ENCODE measurements at places on chromosomes 2 and 18.

DNA sequence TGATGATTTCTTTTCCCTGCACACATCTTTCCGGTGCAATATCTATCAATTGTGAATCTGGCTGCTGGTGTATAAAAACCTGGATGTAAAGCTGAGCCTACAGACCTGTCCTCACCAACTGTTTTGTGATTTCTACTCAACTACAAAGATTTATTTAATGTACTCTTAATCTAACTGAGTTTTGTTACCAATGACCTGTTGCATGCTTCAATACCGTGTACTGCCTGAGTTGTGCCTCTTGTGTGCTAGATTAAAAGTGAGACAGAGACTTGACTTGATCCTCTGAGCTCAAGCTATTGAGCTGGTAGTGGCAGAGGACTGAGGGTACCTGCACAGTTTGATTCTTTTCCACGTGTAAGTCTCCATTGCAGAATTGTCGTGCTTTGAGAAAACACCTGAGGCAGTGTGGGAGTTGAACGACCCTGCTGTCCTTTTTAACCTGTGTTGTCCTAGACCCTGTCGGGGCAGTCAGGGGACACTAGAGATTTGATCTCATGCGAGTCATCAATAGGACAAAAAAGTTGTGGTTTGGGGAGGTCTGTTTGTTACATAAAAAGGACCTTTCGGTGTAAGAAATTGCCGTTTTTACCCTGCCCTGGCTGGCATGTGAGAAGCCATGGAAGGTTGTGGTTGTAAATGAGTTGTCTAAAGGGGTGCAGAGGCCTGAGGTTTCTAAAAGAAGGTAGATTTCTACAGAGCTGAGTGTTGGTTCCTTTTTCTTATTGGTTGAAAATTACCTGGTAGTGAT lies 231.3 kb downstream of the ALPK2 start:
- no peak for DNase-seq

DNA sequence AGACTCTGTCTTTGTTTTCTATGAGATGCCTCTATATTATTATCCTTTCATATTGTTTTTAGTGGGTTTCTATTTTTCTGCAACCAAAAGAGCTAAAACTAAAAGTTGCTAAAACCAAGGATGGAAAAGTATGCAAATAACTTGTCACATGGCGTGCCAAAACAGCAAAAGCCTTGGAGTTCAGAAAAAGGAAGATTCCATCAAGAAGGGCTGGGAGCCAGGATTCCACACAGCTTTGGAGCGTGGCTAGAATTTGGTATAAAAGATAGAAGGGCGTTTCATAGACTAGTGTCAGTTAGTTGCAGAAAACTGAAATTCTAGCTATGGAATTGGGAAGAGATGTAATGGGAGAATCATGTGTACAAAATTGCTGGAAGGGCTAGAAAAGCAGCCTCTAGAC lies 4.1 kb downstream of the SCYGR1 start:
- no peak for DNase-seq

- no peak for DNase-seq
These were observed 94.5 kb upstream of the HAAO start for GRCh38 chr2:42886921-42887320.

GRCh38 chr2:237413777-237414661 lies at the start of gene COL6A3:
Gene COL6A3 (minus strand): TSS chr2:237414164. CDS start chr2:237396817, 17,347 bp downstream.
- peak; percentile 96 for DNase-seq

- peak; percentile 80 for DNase-seq
These were observed 128.3 kb upstream of the SPATS2L start for GRCh38 chr2:200177971-200178911.

DNA sequence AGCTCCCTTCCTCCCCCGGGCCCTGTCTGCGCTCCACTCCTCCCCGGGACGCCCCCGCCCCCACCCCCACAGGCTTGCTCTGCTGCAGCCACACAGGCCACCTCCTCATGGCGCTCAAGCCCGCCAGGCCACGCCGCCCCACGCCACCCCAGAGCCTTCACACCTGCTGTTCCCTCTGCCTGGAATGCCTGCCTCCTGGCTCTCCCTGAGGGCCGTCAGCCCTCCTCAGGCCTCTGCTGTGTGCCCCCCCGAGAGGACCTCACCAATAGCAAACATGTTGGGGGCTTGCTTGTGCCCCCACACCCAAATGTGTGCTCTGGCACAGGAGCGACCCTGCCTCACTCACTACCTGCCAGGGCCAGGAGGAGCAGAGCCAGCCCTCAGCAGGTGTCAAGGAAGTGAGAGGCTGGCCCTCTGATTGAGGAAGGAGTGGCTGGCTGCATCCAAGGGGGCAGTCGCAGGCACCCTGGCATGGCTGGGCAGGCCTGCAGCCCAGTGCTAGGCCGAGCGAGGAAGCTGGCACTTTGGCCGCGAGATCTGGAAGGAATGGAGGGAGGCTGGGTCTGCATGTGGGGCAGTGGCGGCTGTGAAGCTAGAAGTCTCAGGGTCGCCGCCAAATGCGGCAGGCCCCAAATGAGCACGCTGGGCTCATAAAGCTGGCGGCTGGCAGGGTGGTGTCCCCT lies 86.5 kb downstream of the INHBB start:
- no peak for DNase-seq

GRCh38 chr2:232200195-232200594 lies 178.4 kb upstream of the ALPP start:
- DNase-seq, result no peak

DNA sequence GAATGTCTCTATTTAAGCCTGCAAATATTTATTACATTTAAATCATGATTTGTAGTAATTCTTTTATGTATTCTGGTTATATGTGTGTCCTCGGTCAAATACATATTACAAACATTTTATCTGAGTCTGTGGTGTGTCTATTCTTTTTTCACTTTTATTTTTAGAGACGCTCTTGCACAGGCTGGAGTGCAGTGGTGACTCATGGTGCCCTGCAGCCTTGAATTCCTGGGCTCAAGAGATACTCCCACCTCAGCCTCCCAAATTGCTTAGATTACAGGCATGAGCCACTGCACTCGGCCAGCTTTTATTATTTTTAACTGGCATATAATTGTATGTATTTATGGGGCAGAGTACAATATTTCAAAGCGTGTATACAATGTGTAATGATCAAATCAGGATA lies 47.5 kb downstream of the ARID5A start:
- no peak for DNase-seq

- no peak for DNase-seq
These were observed 20.7 kb upstream of the MREG start for GRCh38 chr2:216034065-216034464.

DNA sequence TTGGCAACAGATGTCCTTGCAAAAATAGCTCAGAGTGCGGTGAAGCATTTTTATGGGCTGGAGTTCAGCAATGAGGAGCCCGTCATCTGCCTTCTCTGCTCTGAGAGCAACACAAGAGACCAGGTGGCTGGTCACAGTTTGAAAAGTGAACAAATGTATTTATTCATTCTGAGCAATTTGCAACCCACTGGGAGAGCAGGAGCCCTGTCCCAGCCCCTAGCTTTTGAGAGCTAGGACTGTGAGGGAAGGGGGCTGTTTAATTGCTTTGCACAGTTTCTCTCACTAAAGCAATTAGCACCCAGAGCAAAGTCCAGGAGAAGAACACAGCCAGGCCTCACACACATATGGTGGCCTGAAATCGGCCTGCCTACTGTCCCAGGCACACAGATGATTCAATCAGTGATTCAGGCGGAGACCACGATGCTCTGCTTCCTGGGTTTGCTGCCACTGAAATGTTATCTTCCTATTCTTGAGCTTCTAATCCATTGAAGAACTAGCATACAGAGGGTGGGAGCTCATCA lies 646.1 kb upstream of the ACVR2A start:
- DNase-seq, result no peak

DNA sequence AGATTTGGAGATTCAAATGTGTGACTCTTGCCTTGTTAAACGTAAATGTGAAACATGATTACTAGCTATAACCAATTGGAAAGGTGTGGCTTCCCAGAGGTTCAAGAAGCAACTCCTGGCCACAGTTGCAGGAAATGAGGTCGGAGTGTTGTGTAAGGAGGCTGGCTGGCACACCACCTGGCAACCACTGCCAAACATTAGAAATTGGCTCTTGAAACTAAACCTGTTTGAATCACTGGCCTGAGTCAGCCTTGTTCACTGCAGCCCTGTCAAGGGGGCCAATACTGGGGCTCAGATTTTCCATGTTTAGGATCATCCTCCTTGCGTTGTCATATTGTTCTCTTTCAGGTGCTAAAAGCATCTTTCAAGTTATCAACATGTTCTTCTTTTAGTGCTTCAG lies 206.3 kb downstream of the ARL6IP6 start:
- DNase-seq, result no peak

GRCh38 chr2:43898134-43898837 lies 59.5 kb downstream of the ABCG8 start:
- no peak for DNase-seq

- no peak for DNase-seq
These were observed 69.3 kb downstream of the NRP2 start for GRCh38 chr2:205751569-205752031.

DNA sequence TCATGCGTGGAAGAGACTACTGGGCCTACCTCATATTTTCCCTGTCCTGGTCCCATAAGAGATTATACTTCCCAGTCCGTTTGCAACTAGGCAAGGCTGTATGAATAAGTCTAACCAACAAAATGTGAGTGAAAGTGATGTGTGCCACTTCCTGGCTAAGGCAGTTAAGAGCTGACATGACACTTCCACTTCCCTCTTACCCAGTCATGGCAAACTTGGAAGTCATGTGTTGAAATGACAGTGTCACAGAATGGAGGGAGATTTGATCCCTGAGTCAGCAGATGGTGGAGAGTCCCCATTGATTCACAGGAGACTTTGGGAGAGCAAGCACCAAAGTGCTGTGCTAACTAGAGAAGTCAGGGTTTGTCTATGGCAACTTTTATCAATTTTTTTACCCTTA lies 36.4 kb downstream of the TACR1 start:
- DNase-seq, result no peak

DNA sequence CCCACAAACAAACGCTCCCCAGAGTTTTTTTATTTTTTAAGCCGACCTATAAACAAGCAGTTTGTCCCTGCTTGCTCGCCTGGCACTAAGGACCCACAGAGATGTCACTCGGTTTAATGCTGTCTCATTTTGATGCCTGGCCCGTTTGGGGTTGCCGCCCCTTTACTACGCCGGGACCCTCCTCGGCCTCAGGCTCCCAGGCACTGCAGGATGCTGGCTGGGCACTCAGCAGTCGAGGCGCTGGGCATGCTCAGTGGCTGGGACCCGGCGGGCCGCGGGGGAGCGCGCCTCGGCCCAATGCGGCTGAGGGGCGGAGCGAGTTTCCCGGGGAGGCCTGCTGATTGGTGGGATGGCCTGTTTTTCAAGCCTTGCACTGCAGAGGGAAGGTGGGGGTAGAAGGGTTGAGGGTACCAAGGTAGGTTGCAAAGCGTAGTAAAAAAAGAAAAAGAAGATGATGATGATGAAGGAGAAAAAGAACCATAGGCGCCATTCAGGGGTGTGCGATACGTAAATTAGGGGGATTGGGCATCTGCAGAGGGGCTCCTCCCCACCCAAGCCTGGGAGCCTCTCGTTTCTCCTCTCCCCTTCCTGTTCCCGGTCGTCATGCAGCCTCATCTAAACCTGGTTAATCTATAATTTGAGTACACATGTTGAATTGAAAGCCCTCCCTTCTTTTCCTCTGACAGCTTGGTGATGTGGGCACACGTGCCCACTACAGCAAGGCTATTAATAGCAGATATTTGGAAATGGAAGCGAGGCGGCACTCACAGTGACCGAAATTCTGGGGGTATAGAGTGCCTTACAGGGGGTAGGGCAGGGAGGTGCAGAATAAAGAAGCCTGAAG lies 1.5 kb upstream of the IRS1 start:
- no peak for DNase-seq

DNA sequence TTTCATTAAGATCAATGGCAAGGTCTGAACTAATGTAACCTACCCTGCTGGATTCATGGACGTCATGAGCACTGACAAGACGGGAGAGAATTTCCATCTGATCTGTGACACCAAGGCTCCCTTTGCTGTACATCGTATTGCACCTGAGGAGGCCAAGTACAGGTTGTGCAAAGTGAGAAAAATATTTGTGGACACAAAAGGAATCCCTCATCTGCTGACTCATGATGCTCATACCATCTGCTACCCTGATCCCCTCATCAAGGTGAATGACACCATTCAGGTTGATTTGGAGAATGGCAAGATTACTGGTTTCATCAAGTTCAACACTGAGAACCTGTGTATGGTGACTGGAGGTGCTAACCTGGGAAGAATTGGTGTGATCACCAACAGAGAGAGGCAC lies 82.3 kb upstream of the NDUFV2 start:
- DNase-seq, result no peak

DNA sequence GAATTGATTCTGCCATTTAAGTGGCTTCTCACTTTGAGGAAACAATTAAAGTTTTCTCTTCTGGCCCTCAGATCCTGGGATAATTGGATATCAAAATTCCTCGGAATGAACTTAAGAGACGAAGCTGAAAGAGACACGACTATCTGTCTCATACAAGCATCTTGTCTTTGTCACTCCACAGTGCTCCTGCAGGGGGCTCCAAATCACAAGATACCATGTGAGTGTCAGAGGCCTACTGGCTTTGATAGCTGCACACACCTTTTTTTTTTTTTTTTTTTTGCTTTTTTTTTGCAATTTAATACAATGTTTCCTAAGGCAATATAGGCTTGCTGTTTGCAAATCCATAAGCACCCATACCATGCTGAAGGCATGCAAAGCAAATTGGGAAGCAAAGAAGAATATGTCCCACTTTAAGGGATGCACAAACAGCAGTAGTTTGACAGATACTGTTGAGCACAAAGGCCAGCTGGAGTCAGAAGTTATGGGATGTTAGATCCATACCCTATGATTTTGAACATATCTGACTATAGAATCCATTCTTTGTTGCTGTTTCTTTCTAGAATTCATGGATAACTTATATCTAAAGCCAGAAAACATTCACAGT lies 109.0 kb upstream of the CBLN2 start:
- no peak for DNase-seq

- peak; percentile 72 for DNase-seq
These were observed 19.1 kb downstream of the SERTAD2 start for GRCh38 chr2:64634345-64635267.

- no peak for DNase-seq
These were observed 78.6 kb upstream of the CSRNP3 start for GRCh38 chr2:165390875-165391274.

- no peak for DNase-seq
These were observed 245.8 kb downstream of the PAX3 start for GRCh38 chr2:222052934-222053367.

DNA sequence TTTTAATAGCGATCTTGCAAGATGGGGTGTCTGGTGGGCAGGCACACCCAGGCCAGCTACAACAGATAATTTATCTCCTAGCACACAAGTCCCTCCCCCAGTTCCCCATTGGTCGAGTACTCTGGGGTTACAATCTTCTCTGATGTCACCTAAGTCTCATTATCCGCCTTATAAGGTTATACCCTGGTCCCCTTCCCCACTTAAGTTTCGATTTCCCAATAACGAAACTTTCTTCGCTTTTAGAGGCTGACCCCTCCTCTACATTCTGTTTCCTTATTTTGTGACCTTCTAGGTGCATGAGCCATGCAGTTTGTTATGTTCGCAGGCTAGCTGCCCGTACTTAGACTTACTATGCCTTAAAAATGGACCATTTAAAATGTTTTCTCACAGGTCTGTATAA lies 180.1 kb downstream of the CAPN13 start:
- no peak for DNase-seq

DNA sequence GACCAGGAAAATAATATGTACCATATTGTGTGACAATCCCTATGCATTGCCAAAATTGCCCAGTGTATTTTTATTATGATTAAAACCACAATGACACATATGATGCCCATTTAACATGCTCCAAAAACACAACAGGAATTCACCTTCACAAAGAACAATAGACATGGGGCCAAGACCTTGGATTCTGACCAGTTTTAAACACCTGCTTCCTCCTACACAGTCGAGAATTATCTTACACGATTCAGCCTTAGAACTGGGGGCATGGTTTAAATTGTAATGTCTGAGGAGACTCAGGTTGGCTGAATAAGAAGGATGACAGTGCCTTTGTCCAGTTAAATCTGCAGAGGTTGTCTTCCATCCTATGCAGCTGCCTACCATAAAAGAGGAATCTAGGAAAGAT lies 212.7 kb downstream of the PLCL1 start:
- DNase-seq, result no peak
